ENCODE measurements at places on chromosomes 7 and 10.

- DNase-seq = no peak
Measured at GRCh38 chr7:100900978-100901377, 5.3 kb upstream of the ACHE start.

DNA sequence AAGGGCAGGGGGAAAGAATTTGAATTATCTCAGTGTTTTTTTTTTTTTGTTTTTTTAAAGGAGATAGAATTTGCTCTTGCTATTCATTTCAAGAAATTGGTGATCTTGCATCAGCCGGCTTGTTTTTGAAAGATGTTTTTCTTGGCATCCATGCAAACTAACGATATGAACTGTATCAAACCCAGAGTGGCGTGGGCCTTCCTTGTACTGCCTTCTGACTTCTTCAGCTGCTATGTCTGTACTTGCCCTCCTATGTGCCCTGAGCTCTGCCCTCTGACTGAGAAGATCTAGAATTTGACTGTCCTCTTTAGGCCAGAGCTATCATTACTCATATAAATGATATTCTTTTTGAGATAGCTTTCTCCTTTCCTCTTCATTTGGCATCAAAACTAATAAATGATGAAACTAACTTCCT, 183.1 kb downstream of the EXOC4 start:
- DNase-seq = no peak

- DNase-seq = no peak
Measured at GRCh38 chr10:113921561-113922370, 67.3 kb downstream of the NHLRC2 start.

DNA sequence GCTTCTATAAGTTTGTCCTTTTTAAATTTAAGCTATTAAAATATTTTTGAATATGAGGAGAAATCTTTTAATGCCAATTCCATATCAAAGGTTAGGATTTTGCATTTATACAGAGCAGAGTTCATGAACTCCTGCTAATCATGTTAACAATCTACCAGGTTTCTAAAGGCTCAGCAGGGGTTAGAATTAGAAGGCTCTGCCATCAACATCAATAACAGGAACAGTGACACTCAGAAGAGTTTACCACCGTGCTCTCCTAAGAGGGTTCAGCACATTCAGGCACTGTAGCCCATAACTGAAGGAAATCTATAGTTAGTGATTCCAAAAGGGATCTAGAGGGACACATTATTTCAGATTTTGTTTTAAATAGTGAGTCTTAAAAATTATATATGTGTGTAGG, 100.1 kb downstream of the HOXA1 start:
- no peak for DNase-seq

- no peak for DNase-seq
Measured at GRCh38 chr10:74123081-74123480, 27.5 kb downstream of the AP3M1 start.

- DNase-seq = no peak
Measured at GRCh38 chr10:49713266-49713665, 33.8 kb downstream of the C10orf53 start.

- no peak for DNase-seq
Measured at GRCh38 chr10:30675791-30676718, 46.5 kb upstream of the LYZL2 start.
